ENCODE measurements at places on chromosomes 2 and 18.
A peak's percentile ranks its signal among the peaks of the same experiment; 100 is the strongest.

GRCh38 chr2:166614503-166614902 is 120.5 kb upstream of the SCN7A start:
- no peak for DNase-seq

GRCh38 chr2:137221797-137222492 is 456.6 kb downstream of the THSD7B start:
- DNase-seq = no peak

GRCh38 chr2:216165711-216166110 is 56.6 kb downstream of the XRCC5 start:
- DNase-seq = no peak

GRCh38 chr2:183359867-183360266 is 235.6 kb downstream of the NUP35 start:
- DNase-seq = no peak

DNA sequence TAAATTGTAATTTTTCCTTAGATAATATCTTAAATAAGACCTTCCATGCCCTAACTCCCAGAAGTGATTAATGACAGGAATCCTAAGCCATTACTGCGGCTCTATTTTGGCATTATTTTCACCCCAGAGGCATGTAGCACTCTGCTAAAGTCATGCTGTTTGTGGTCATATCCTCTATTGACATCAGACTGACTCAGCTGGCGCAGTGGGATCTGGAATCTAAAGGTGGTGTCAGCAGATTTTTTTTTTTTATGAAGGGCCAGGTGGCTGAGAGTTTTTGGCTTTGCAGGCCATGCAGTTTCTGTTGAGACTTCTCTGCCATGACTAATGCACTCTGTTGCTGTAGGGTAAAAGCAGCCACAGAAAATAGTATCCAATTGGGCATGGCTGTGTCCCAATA is 64.1 kb upstream of the ACVR1C start:
- no peak for DNase-seq

DNA sequence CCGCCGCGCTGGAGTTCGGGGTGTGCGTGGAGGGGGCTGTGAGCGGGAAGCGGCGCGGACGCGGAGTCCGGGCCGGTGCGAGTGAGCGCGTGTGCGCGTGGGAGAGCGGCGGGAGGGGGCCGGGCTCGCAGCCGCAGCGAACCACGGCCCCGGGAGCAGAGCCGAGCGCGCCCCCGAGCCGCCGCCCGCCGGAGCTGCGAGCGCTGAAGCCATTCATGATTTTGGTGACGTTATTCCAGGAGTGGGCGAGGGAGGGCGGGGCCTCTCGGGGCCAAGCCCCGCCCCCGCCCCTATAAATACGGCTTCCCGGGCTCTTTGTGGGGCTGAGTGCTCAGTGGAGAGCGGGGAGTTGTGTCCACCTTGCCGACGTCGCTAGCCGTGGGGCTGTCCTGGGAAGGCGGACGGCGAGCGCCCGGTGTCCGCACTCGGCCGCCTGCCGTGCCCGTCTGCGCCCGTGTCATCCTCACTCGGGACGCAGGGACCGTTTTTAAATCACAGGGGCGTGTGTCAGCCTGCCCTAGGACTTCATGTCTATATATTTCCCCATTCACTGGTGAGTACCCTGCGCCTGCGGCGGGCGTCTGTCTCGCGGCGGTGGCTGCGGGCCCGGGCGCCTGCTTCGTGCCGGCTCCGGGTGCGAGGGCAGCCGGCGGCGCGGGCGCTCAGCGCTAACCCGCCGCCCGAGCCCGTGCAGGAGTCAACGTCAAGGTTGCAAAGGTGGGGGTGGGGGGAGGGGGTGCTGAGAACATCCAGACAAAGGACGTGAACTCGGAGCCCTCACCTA is at the start of gene LBH:
LBH (plus strand) TSS at position 323 of the 784 bp plus-strand sequence; CDS start at position 528, 205 bp downstream.
- peak; percentile 66 for DNase-seq

- DNase-seq = no peak
These were observed 203.4 kb downstream of the TGIF1 start for GRCh38 chr18:3653263-3653850.

GRCh38 chr18:78860117-78860516 is 119.5 kb upstream of the SALL3 start:
- no peak for DNase-seq

GRCh38 chr2:62660582-62661262 is 44.8 kb upstream of the EHBP1 start:
- no peak for DNase-seq

All from NCI-H2107 (cell line).